Thoracic aorta (tissue), 2 donors: ENCODE measurements at places on chromosomes 1 and 21. TPM values are rescaled to one million over a fixed set of nuclear protein-coding genes. Genes with fewer than 3 reads are reported as not detected.

DNA sequence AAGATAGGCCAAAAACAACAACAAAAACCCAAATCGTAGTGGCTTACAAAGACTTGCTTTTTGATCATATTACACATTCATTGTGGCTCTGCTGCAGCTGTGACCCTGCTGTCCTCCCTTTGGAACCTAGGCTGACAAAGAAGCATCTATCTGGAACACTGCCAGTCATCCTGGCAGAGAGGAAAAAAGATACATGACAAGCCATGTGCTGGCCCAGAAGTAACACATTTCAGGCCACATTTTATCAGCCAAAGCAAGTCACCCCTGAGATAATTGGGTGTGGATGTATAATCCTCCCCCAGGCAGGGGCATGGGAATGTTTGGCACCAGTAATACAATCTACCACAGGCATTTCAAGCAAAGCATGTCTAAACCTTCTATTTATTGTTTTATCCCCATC, 37.2 kb upstream of the AGO1 start:
- DNase-seq, result no peak
- H3K4me1 ChIP-seq, result peaks cover 20% of the 10 kb centered on the region
- H3K27me3 ChIP-seq, result no peaks in the 10 kb centered on the region
- peak overlapping the region; percentile 30 for H3K27ac ChIP-seq

GRCh38 chr1:31749785-31750735, 14.1 kb downstream of the ADGRB2 start:
- peaks cover 13% of the 10 kb centered on the region for H3K4me1 ChIP-seq
- no peak overlapping the region for H3K27ac ChIP-seq
- no peak overlapping the region for H3K4me3 ChIP-seq

DNA sequence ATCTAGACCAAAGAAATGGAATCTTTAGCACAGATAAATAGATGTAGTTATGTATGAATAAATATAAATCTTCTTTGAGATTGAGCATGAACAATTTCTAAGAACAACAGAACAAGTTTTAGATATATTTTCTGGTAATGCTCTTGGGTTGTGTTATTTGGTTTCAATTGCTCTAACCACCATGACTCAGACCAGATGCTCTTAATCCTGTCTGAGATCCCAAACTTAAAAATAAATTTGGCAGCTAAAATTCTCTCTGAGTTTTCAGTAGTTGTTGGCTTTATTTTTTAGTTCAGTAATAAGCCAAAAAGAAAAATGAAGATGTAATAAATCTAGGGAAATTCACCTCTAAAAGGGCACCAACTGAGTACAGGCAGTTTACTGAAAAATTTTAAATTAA, 1693.4 kb downstream of the NCAM2 start:
- no peaks in the 10 kb centered on the region for H3K4me1 ChIP-seq
- no peak overlapping the region for H3K27ac ChIP-seq
- H3K4me3 ChIP-seq, result no peak overlapping the region
- H3K36me3 ChIP-seq, result no peaks in the 10 kb centered on the region
- no peaks in the 10 kb centered on the region for H3K27me3 ChIP-seq

DNA sequence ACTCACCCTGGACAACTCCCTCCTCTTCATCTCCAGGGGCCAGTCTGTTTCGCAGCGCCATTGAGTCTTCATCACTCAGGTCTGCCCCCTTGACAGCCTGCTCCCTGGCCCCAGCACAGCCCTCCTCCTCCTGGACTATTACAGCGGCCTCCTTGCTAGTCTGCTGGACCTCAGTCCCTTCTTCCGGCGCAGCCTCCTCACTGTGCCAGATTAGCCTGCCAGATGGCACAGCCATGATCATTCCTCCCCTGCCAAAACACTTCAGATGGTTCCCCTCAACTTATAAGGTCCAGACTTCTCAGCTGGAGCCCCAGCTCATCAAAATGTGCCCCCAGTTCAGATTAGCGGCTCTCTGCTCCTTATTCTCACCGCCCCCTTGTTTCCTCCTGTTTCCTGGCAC, 7.0 kb upstream of the CELSR2 start:
- no peak for DNase-seq
- no peaks in the 10 kb centered on the region for H3K27me3 ChIP-seq
- no peak overlapping the region for H3K27ac ChIP-seq
- H3K36me3 ChIP-seq, result peaks cover 18% of the 10 kb centered on the region
- no peak overlapping the region for H3K4me3 ChIP-seq
- peaks cover 31% of the 10 kb centered on the region for H3K4me1 ChIP-seq

- H3K4me1 ChIP-seq, result no peaks in the 10 kb centered on the region
- no peaks in the 10 kb centered on the region for H3K27me3 ChIP-seq
These were observed 21.5 kb downstream of the DHCR24 start for GRCh38 chr1:54865238-54866073.

- no peak for DNase-seq
- H3K27me3 ChIP-seq, result no peaks in the 10 kb centered on the region
- no peaks in the 10 kb centered on the region for H3K4me1 ChIP-seq
- no peak overlapping the region for H3K27ac ChIP-seq
- no peak overlapping the region for H3K4me3 ChIP-seq
These were observed 342.2 kb downstream of the OMA1 start for GRCh38 chr1:58204284-58204683.

DNA sequence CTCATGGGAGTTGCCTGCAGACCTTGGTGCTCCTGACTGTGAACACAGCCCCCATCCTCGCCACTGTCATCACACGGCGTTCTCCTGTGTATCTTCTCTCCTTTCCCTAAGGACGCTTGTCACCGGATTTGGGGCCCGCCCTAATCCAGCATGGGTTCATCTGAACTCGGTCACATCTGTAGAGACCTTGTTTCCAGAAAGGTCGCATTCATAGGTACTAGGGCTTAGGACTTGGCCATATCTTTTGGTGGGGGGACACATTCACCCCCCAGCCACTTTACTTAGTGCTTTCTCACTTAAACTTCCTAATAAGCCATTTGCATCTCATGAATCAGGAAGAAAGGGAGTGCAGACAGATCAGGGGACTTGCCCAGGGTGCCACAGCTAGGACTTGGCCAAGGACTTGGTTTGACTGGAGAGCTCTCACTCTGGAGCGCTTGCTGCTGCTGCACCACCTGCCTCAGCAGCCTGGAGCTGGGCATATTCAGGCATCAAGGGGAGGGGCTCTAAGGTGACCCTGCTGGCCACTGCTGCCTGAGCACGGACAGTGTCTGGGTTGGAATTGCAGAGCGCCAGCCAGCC, 9.7 kb downstream of the NPPA start:
- peaks cover 17% of the 10 kb centered on the region for H3K4me1 ChIP-seq
- no peak for DNase-seq
- H3K27me3 ChIP-seq, result no peaks in the 10 kb centered on the region
- H3K36me3 ChIP-seq, result peaks cover 71% of the 10 kb centered on the region

Gene CLIC6
- 7.3 TPM for total RNA-seq

Gene OR2G6
- total RNA-seq, result not detected

Gene ASPM
- 0.81 TPM for total RNA-seq

Gene GCSAML
- total RNA-seq, result 0.42 TPM
